ENCODE measurements at places on chromosomes 6 and 20.
A peak's percentile ranks its signal among the peaks of the same experiment; 100 is the strongest.

- DNase-seq: no peak
These were observed 22.3 kb downstream of the FAM50B start for GRCh38 chr6:3871515-3871914.

- peak; percentile 31 for DNase-seq
These were observed 1.7 kb downstream of the TNXB start for GRCh38 chr6:32107406-32107805.

DNA sequence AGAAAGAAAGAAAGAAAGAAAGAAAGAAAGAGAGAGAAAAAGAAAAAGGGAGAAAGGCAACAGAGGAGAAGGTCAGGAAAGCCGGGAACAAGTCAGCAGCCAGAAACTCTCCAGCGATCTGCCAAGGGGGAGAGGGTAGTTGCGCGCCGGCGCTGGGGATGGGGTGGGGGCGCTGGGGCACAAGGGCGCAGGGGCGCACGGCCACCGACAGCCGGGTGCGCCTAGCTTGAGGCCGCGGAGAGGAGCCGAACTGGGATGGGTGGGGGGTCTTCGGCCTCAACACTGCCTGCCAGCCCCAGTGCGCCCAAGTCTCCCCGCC lies 533 bp upstream of the RSPO3 start:
- DNase-seq: no peak

DNA sequence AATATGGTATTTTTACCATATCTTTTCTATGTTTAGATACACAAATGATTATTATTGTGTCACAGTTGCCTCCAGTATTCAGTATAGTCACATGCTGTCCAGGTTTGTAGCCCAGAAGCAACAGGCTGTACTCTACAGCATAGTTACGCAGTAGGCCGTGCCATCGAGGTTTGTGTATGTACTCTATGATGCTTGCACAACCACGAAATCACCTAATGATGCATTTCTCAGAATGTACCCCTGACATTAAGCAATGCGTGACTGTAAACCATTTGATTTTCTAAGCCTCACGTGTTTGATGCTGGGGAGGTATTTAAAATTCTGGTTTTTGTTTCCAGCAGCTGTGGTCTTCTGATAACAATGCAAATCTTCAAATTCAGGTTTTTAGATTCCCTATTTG lies 207.6 kb downstream of the UST start:
- DNase-seq: no peak

- DNase-seq: no peak
These were observed 582.3 kb upstream of the GJE1 start for GRCh38 chr6:141550471-141550870.

- DNase-seq: no peak
These were observed 3.3 kb upstream of the SGK1 start for GRCh38 chr6:134321246-134321645.

DNA sequence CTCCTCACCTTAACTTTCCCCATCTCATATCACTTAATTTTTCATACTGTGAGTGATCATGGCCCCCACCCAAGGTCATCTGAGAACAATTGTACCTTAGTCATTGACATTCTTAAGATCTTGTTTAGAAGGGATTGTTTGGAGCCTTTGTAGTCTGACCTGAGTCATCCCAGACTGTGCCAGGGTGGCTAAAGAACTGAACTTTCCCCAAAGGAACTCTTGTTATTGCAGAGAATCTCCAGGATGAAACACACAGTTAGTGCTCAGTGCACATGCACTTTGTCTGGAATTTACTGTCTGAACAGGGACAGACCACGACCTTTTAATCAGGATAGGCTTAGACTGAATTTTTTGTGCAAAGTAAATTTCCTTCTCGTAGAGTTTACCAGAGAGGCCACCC lies 112.6 kb upstream of the CCN2 start:
- DNase-seq: peak; percentile 49

Measured in myocyte (in vitro differentiated cells).